Aorta (tissue), 5 donors: ENCODE measurements at places on chromosomes 2 and 18. TPM values are rescaled to one million over a fixed set of nuclear protein-coding genes. Genes with fewer than 3 reads are reported as not detected.

GRCh38 chr2:174798801-174799200 is 34.5 kb upstream of the CHRNA1 start:
- DNase-seq: no peak

DNA sequence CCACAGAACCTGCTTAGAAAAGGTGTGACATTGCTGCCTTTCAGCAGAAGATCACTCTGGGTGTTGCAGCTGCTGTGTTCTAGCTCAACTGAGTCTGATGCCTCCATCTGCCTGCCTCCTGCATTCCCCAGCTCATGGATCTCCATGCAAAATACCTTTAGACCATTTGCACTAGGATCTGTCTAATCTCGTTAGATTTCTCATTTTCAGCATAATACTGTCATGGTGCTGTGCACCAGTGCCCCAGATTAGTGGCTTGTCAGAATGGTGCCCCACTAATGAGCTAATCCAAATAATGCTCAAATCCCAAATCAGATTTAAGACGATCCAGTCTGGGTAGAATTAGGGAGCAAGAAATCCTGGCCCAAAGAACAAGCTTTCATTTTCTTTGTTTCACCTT is 284.4 kb upstream of the PARD3B start:
- no peak for DNase-seq

GRCh38 chr2:111201214-111201613 is 80.5 kb downstream of the BCL2L11 start:
- no peak for DNase-seq

DNA sequence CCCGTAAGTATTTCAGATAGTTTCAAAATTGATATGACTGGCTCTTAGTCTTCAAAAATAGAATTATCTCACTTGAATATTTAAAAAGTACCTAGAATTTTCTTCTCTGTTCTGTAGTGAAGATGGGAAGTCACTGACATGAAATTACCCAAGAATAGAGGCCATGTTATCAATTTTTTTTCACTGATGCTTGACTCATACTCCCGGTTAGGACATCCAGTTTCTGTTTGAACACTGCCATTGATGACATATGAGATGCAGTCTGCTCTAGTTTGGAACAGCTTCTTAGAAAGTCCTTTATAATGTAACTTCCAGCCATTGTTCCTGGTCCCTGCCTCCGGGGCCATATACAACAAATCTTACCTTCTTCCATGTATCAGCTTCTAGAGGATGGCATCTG is 26.0 kb downstream of the MAP3K20 start:
- no peak for DNase-seq

- no peak for DNase-seq
Observed at GRCh38 chr2:136189221-136189782, 71.4 kb upstream of the CXCR4 start.

The RESP18 gene
- not detected for total RNA-seq

The TMEM247 gene
- total RNA-seq: not detected
